Stimulated activated memory B cell treated with anti-CD40 and anti-IgM and Interleukin-4, amounts not matched to agents 10 μg/mL and 1 μg/mL and 100 μg/mL, for 72 hours (primary cell): ENCODE measurements at places on chromosomes 7 and 10.

- ATAC-seq = no peak
Measured at GRCh38 chr7:34758111-34758601, 100.1 kb downstream of the NPSR1 start.

GRCh38 chr7:103446049-103446520 is at the start of gene SLC26A5:
Gene SLC26A5, minus strand, starts transcription at chr7:103446207. Its CDS starts 24,693 bp downstream, at chr7:103421514.
- ATAC-seq = peak; percentile 69

GRCh38 chr7:101740981-101741725 is 76.3 kb upstream of the CUX1 start:
- peak; percentile 67 for ATAC-seq

GRCh38 chr7:86282014-86282682 is 361.6 kb upstream of the GRM3 start:
- ATAC-seq = peak; percentile 45

- ATAC-seq = no peak
Measured at GRCh38 chr7:120064565-120064964, 208.4 kb upstream of the KCND2 start.

- no peak for ATAC-seq
Measured at GRCh38 chr10:113538151-113538550, 14.7 kb upstream of the HABP2 start.

DNA sequence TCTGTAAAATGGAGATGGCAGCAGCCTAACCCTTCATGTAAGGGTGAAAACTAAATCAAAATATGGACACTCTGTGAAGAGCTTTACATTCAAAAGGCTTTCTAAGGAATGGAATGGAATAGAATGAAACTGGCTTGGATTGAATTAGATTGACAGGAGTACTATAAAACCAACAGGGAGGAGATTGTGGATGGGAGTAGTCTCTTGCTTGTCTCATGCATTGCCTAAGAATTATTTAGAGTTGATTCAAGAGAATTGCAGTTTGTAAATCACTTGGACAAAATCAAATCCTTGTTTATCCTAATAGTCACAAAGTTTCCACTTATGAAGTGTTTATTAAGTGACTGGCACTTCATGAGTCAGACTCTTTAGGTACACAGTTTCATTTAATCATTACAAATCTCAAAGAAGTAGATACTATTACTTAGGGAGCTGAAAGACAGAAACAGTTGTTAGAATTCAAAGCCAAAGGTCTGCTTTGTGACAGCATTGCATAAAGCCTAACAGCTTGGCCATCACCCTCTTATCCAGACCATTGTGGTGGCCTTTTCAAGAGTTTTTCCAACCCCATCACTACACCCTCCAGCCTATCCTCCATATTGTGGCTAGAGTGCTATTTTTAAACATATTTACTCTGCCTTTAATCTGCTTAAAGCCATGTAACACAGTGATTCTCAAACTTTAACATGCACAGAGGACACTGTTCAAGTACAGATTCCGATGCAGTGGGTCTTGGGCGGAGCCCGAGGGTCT is 91.9 kb upstream of the GHITM start:
- no peak for ATAC-seq

DNA sequence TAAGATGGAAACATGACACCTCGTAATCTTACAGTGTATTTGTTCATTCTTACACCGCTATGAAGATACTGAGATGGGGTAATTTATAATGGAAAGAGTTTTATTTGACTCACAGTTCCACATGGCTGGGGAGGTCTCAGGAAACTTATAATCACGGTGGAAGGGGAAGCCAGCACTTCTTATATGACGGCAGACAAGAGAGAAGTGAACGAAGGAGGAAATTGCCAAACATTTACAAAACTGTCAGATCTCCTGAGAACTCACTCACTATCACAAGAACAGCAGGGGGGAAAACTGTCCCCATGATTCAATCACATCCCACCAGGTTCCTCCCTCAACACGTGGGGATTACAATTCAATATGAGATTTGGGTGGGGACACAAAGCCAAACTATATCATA is 282.3 kb downstream of the HGF start:
- no peak for ATAC-seq

GRCh38 chr10:130769146-130770017 is 542.1 kb downstream of the TCERG1L start:
- ATAC-seq = no peak

GRCh38 chr10:128267581-128267980 is 141.4 kb upstream of the MKI67 start:
- ATAC-seq = no peak

GRCh38 chr10:120990831-120991230 is 139.7 kb downstream of the WDR11 start:
- ATAC-seq = no peak

DNA sequence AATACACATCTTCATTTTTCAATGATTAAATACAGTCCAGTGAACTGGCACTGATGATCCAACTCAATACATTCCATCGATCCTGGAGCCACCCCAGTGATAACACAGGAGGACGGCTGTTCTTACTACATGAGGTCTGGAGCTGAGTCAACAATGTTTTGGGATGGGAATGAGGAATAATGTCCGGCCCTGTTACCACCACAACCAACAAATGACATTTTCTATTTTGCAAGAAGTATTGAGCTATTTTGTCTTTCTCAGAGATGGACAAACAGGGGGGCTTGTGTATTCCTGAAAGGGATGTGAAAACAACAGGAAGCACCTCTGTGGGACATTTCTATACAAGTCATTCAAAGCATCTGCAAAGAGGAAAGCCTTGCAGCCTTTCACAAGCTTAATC is 249.2 kb downstream of the PARD3 start:
- ATAC-seq = no peak

DNA sequence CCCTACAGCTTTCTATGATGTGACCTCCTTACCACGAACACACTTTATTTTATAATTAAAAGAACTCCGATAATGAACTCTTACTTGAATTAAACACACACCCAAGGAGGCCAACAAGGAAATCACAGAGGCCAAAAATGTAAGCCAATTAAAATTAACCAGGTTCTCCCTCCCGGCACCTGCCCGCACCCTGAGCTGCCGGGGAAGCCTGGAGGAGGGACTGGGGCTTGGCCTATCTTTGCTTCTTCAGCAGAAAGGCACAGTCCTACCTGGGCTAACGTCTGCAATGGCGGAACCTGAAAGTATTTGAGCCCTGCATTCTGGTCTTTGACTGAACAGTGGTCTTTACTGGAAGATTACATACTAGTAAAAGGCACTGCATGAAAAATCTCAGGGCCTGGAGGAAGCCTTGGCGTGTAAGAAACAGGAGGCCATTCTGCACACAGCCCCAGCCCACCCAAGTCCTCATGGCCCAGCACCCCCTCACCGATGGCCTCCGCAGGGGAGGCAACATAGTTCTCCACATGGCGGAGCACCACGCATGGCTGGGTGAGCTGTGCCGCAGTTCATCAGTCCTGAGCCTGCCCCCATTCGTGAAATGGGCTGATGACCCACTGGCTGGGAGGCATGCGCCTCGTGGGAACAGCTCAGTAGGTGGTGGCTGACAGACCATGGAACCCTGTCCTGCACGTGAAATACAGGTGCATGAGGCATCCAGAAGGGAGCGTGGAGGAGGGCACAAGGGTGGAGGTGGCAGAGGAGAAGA is 173.8 kb downstream of the PARD3 start:
- no peak for ATAC-seq

GRCh38 chr7:150586785-150587152 is 19.6 kb downstream of the GIMAP4 start:
- ATAC-seq = peak; percentile 54

DNA sequence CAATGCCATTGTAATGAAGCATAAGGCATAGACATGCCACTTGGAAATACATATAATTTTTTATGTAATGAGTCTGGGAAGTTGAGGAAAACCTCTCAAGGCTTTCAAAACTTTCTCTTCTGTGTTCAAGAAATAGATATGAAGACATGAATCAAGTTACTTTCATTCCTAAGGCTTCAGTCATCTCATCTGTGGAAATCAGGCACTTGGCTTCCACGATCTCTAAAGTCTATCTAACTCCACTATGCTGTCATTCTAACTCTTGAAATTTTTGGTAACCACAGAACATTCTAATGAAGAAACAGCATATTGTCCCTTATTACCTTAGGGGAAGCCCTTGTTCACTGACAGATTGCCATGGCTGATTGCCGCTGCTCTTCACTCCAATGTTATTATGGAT is 242.6 kb downstream of the CNTNAP2 start:
- no peak for ATAC-seq

DNA sequence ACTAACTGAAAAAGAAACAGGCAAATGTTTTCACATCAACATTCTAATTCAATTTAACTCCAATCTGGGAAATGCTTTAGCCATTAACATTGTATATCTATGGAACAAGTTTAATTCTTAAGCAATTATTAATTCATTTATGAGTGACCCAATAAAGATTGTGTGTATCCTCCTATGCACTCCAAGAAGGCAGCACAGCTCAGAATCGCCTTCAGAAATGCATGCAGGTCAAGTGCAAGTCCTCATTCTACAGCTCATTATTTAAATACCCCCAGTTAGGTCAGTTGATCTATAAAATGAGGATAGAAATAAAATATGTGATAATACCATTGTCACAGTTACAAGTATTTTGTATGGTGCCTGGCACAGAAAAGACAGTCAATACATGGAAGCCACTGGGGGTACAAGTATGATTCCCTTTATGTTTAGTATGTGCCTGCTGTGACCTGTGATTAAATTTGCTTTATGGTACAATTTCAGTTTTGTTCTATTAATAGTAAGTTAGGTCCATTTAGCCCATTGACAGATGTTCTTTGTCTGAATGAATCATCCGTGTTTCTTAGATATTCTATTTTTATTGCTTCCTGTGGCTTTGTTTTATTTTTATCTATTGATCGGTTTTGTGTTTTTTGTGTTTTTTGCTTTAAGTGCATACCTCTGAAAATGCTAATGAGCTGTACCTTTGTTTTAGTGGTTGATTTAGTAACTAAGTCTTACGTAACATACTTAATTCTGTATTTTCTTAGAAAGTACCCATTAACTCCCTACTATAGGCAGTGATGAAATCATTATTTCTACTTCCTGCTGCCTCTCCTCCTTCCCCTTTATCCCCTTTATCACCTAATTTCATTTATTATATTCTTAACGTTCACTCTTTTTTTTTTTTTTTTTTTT is 42.8 kb downstream of the CPXM2 start:
- ATAC-seq = no peak

DNA sequence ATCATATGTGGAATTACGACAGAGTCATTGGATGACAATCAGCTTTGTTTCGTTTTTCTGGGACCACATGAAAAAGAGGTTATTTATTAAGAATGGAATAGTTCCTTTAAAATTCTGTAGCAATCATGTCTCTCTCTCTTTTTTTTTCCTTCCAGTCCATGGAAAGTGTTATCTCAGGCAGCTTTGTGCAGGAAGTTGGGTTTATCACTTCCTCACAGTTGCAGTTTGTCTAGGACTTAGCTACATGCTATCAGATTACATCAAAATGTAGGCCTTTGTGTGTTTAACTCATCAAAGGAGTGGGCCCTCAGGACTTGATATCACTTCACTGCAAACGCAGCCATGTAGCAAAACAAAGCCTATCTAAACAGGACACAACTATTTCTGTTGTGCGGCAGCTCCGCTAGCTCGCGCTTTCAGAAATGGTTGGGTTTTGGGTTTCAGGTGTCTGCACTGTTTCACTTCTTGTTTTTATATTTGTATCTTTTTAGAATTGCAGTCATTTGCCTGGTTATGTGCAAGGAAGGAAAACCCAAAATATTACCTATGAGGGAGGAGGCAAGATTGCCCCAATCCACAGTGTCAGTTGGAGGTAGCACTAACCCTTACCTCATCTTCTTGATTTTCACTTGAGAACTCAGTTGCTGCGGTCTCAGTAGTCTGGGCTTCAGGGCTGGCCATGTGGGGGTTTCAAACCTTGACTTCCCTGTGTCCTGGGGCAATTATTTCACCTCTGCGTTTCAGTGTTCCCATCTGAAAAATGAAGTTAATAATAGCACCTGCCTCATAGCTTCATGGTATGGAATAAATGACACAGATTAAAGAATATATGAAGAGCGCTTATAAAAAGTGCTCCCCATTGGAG is 66.7 kb downstream of the HHEX start:
- peak; percentile 94 for ATAC-seq

DNA sequence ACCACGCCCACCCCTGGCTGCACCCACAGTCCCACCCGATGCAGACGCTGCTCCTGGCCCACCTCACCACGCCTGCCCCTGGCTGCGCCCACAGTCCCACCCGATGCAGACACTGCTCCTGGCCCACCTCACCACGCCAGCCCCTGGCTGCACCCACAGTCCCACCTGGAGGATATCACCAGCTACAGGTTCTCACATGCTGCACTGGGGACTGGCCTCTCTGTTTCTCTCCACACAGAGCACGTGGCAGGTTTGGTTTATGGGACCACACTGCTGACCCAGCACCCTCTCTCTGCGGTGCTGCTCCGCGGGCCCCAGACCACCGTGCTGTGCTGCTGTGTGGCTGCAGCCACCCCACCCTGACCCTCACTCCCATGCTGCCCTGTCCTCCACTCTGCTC is 120.9 kb downstream of the VIPR2 start:
- no peak for ATAC-seq

DNA sequence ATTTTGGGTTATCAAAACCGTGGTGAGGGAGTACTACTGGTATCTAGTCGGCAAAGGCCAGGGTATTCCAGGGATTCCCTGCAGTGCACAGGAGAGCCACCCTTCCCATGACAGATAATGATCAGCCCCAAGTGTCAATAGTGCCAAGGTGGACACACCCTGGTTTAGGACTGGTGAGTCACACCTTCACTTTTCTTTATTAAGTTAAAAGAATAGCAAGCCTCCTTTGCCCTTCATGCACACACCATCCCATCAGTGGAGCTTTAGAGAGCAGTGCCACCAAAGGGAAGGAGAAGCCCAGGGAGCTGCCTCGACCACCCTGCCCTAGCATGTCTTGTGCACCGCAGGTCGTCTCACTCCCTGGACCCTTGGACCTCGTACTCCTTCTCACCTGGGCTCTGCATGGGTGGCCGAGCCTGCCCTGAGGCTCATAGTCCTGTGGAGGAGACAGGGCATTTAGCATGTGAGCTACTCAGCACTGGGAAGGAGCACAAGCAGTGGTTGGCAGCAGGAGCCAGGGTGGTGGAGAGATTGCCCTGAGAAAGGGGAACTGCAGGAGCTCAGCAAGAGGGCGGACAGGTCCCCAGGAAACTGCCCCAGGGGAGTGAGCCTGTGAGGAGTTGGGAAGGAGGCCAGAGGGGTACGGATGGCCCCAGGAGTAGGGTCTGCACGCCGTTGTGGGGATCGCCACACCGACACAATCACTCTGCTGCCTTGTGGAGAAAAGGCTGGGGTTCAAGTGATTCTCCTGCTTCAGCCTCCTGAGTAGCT is 17.4 kb downstream of the UBE2D4 start:
- ATAC-seq = no peak

GRCh38 chr10:114685456-114685855 is 27.4 kb upstream of the ABLIM1 start:
- ATAC-seq = no peak

GRCh38 chr7:120260111-120260510 is 12.9 kb upstream of the KCND2 start:
- no peak for ATAC-seq

DNA sequence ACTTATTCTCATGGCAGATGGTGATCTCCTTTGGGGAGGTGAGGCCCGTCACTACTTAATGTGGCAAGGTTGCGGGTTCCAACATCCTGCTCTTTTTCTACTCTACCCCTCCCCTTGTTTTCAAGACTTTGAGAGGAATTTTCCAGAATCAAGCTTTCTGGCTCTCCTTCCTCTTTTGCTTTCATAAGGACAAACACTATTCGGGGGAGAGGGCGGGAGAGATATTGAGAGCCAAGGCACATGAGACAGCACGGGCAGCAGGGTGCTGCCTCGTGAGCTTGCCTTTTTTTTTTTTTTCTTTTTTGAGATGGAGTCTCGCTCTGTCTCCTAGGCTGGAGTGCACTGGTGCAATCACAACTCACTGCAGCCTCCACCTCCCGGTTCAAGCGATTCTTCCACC is 6.9 kb upstream of the PFKFB3 start:
- no peak for ATAC-seq
